ENCODE measurements at places on chromosomes 7 and 10. TPM values are rescaled to one million over a fixed set of nuclear protein-coding genes. Genes with fewer than 3 reads are reported as not detected.

Gene GPR22
- total RNA-seq, result 0.20 TPM

DNA sequence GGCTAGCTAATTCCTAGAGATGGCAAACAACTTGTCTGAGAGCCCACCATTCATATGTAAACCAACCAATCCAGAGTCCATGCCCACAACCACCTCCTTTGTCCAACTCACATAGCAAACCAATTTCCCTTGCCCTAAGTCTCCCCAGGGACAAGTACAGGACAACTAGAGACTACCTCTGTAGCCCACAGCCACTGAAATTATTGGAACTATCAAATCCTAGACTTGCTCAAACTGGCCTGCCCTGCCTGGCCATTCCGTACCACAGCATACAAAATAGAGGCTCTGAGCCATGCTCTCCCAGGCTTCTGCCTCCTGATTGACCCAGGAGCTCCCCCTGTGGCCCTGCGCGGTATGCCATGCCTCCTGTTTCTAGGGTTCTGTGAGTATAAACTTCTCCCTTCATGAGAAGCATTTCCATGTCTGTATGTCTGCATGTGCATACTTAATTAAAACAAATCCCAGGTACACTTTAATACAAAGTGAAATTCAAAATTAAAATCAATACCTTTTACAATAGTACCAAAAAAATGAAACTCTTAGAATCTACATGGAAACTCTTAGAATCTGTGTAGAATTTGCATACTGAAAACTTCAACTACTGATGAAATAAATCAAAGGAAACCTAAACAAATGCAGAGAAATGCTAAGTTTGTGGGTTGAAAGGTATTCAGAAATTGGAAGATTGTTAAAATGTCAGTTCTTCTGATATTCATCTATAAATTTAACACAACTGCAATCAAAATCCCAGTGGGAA is 4.0 kb upstream of the HECW1 start:
- DNase-seq, result peak; percentile 9

Gene FXYD4
- total RNA-seq, result not detected

Gene C7orf33
- not detected for total RNA-seq

DNA sequence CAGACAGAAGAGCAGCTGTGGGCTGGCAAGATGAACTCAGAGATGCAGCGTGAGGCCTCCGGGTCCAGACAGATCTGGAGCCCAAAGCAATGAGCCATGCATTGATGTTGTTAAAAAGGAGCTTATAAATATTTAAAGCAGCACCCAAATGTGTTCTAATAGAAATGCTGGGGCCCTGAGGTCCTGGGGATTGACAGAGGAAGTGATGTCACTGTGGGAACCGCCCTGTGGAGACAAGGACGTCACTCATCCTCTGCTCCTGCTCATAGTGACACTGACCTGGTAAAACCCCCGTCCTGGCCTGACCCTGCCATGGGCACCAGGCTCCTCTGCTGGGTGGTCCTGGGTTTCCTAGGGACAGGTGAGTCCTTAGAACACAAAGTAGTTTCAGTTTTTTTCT is 197.0 kb upstream of the PRSS58 start:
- DNase-seq, result no peak

Data from skin of body (tissue), 3 donors.